CD4-positive, alpha-beta T cell treated with Interleukin-4 for 1 hour (primary cell): ENCODE measurements at places on chromosomes 1 and 21.

DNA sequence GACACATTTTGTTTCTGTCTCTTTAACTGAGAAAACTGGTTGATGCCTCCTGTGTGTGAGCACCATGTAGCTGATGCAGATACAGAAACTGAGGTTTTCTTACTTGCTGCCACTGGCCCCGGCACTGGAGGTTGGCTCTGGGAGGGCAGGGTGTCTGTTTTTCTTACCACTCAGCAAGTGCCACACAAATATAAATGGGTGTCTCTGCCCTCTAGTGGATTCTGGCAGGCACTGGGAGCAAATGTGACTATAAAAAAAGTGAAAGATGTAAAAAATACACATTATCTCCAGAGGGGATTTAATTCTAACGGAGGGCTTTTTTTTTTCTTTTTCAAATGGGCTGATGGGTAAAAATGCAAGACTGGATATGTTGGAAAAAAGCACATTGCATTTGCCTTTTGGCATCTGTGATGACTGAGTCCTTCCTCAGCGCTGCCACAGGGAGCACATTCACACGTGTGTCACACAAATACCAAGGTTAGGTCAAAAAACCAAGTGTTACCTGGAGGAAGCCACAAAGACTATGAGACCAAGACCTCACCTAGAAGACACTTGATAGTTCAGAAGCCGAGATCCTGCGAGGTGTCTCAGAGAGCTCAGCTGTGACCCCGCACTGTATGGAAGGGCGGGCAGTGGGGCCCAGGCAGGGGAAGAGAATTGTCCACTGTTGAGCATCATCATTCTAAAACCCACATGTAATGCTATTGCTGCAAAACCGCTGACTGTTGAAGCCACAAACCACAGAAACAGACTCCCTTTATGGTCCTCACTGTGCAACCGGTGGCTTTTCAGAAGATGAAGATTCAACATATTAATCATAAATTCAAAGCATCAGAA is 18.9 kb downstream of the PGBD2 start:
- peak; percentile 63 for DNase-seq

DNA sequence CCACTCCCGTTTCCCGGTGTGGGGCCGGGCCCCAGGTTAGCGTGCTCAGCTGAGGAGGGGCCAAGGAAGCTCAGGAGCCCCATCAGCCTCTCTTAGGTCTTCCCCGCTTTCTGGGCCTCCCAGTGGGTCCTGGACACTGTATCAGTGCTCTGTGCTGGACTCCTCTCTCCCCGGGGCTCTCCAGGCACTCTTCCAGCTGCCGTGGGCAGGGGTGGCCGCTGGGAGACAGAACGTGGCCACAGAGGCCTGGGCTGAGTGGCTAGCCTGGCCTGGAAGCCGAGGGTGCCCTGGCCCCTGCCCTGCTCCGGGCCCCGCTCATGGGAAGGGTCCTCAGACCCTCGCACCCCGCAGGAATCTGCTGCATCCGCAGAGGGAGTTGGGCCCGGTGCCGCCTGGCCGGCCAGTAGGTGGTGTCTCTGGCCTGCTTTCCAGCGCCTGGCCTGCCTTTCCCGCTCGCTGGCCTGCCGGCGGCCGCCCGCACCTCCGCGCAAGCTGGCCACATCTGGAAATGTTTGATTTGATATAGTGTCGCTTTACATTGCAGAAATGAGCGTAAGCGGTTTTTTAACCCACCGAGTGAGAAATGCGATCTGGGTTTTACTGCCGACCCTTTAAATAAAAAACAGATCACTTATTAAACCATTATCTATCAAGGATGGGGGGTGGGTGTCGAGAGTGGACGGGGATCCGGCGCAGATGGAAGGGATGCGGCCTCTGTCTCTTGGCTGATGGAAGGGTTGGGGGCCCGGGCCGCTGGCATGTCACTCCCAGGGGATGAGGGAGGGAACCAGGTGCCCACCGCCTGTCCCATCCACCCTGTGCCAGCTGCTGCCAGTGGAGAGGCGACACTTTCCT is 74.4 kb upstream of the TTC34 start:
- no peak for DNase-seq

- no peak for DNase-seq
Observed at GRCh38 chr1:32898056-32898455, 3.1 kb downstream of the TMEM54 start.

- no peak for DNase-seq
Observed at GRCh38 chr1:107175102-107175909, 34.5 kb downstream of the NTNG1 start.

DNA sequence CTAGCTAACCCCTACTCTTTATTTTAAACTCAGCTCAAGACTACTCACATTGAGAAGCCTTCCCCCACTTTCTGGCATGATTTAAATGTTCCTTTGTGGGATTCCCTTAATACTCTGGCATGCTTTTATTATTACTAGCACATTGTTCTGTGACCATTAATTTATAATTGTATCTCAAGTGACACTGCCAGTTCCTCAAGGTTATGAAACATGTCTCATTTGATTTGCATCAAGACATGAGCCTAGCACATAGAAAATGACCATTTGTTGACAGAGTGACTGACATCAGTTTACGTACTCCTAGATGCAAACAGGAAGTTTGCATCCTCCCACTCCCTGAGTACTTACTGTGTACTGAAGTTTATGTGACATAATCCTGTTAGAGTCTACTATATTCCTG is 15.2 kb downstream of the RGS4 start:
- no peak for DNase-seq

DNA sequence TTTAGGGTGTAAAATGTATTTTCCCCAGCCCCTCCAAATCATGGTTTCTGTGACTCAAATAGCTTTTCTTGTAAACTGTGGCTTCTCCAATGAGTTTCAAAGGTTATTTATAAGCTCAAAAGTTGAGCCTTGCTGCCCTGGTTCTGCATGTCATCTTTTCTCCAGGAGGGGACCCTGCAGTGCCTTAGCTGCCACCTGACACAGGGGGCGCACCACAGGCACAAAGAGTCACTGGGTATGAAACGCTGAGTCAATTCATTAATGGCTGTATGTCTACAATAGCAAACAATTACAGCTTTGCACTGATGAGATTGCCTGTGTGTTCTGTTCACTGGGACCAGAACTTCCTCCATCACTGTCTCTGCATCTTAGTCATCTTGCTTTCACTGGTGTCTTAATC is 100.8 kb downstream of the PCP4 start:
- DNase-seq, result no peak

DNA sequence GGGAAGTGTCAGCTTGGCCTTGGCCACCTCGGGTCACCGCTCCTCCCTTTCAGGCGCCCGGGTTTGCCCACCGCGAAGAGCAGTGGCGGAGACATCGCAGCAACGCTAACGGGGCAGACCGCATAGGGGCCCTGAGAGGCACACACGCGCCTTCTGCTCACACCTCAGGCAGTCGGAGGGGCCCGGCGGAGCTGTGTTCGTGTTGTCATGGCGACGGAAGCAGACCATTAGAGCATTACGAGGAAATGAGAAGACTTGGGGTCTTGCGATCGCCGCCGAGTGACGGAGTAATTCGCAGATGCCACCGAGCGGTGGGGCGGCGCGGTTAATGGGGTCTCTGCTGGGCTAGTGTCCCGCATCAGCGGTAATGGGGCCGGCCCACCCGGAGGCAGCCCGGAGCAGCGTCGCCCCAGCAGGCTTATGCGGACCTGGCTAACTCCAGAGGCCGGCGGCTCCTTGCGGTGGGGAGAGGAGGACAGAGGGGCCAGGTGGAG is 144.1 kb downstream of the TNR start:
- peak; percentile 72 for DNase-seq

GRCh38 chr1:245558069-245558468 is 403.3 kb downstream of the KIF26B start:
- DNase-seq, result no peak

DNA sequence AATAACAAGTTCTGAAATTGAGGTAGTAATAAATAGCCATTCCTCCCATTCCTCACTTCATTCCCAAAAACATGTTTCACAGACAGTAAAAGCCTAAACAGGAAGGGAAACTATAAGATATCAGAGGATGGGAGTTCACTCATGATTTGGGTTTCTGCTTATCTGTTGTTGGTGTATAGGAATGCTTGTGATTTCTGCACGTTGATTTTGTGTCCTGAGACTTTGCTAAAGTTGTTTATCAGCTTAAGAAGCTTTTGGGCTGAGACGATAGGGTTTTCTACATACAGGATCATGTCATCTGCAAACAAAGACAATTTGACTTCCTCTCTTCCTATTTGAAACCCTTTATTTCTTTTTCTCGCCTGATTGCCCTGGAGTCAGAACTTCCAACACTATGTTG is 26.0 kb upstream of the POFUT2 start:
- DNase-seq, result no peak

DNA sequence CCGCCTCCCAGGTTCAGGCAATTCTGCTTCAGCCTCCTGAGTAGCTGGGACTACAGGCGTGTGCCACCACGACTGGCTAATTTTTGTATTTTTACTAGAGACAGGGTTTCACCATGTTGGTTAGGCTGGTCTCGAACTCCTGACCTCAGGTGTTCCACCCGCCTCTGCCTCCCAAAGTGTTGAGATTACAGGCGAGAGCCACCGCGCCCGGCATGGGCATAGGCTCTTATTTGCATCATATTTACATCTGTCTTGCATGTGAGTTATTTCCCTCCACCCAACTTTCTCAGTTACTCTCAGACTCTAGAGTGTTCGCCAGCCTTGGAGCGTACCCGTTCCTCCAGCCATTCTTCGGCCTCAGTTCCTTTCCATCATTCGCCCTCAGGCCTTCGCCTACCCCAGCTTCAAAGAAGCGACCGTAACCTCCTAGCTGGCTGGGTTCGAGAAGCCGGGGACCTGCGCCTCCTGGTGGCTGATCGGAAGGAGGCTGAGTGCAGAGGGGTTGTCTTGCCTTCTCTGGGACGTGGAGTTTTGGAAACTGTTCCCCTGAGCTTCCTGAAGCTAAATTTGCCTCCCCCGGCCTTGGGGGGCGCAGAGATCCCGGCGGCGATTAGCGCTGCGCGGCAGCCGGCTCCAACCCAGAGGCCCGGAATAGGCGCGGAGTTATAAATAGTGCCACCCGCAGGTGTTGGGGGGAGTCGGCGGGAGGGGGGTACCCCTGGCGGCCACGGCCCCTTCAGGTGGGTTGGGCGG is 3.6 kb upstream of the ZBTB7B start:
- peak; percentile 78 for DNase-seq

GRCh38 chr1:156281281-156281680 is 1.3 kb downstream of the SMG5 start:
- DNase-seq, result peak; percentile 17
